ENCODE measurements at places on chromosomes 7 and 10. TPM values are rescaled to one million over a fixed set of nuclear protein-coding genes. Genes with fewer than 3 reads are reported as not detected.

SGMS1 gene
- 58.2 TPM for total RNA-seq

NAT16 gene
- total RNA-seq, result 0.19 TPM

TRA2A gene
- total RNA-seq, result 72.8 TPM

IFIT3 gene
- 5.4 TPM for total RNA-seq

TMED4 gene
- 51.4 TPM for total RNA-seq

PIP4K2A gene
- total RNA-seq, result 19.9 TPM

FAM131B gene
- total RNA-seq, result 0.28 TPM

TMEM213 gene
- not detected for total RNA-seq

SPDYE6 gene
- total RNA-seq, result not detected

Measured in A549 treated with AZD2906 at 1 μM for 4 hours (cell line).